ENCODE measurements at places on chromosomes 2 and 18. TPM values are rescaled to one million over a fixed set of nuclear protein-coding genes. Genes with fewer than 3 reads are reported as not detected.
A peak's percentile ranks its signal among the peaks of the same experiment; 100 is the strongest.

GRCh38 chr2:100640431-100641124 is 77.8 kb downstream of the PDCL3 start:
- no peak overlapping the region for H3K4me3 ChIP-seq
- peak; percentile 42 for DNase-seq
- no peaks in the 10 kb centered on the region for H3K27me3 ChIP-seq
- H3K4me1 ChIP-seq = peaks cover 55% of the 10 kb centered on the region
- no peak overlapping the region for H3K27ac ChIP-seq
- H3K36me3 ChIP-seq = no peaks in the 10 kb centered on the region

DNA sequence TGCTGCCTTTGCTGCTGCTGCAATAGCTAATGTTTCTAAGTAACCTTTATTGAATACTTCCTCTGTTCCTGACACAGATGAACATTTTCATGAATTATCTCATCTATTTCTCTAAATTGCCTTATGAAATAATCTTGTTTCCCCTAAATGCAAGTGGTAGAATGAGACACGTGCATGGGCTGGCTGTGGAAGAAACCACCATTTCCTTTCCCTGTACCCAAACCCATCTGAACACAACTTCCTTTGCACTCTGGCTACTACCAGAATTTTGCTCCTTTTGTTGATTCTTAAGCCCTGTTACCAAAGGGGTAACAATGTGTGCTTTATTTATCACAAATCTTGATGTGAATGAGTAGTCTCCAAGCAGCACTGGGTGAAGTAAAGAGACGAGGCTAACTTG is 29.2 kb downstream of the AKAIN1 start:
- no peaks in the 10 kb centered on the region for H3K36me3 ChIP-seq
- H3K4me3 ChIP-seq = no peak overlapping the region
- no peak for DNase-seq
- peaks cover 13% of the 10 kb centered on the region for H3K4me1 ChIP-seq

- H3K36me3 ChIP-seq = no peaks in the 10 kb centered on the region
- no peak overlapping the region for H3K27ac ChIP-seq
- H3K4me1 ChIP-seq = no peaks in the 10 kb centered on the region
- DNase-seq = no peak
- no peak overlapping the region for H3K4me3 ChIP-seq
These were observed 59.6 kb downstream of the STPG4 start for GRCh38 chr2:47095349-47096020.

GRCh38 chr18:32326450-32327308 is 136.8 kb downstream of the MEP1B start:
- H3K27me3 ChIP-seq = no peaks in the 10 kb centered on the region
- H3K4me1 ChIP-seq = no peaks in the 10 kb centered on the region
- H3K36me3 ChIP-seq = no peaks in the 10 kb centered on the region
- H3K4me3 ChIP-seq = no peak overlapping the region
- no peak overlapping the region for H3K27ac ChIP-seq

- DNase-seq = no peak
- H3K36me3 ChIP-seq = no peaks in the 10 kb centered on the region
- no peak overlapping the region for H3K4me3 ChIP-seq
These were observed 14.9 kb upstream of the MC5R start for GRCh38 chr18:13809043-13809430.

GRCh38 chr2:275466-275865 is 10.7 kb downstream of the ACP1 start:
- DNase-seq = no peak
- H3K4me3 ChIP-seq = no peak overlapping the region
- H3K27ac ChIP-seq = no peak overlapping the region
- H3K27me3 ChIP-seq = no peaks in the 10 kb centered on the region
- H3K36me3 ChIP-seq = peaks cover 87% of the 10 kb centered on the region
- no peaks in the 10 kb centered on the region for H3K4me1 ChIP-seq

GRCh38 chr2:112257575-112257974 is 2.7 kb upstream of the ZC3H8 start:
- H3K4me1 ChIP-seq = peaks cover 29% of the 10 kb centered on the region
- no peak for DNase-seq
- H3K4me3 ChIP-seq = no peak overlapping the region
- peaks cover 2% of the 10 kb centered on the region for H3K27me3 ChIP-seq
- H3K36me3 ChIP-seq = no peaks in the 10 kb centered on the region
- H3K27ac ChIP-seq = no peak overlapping the region

DNA sequence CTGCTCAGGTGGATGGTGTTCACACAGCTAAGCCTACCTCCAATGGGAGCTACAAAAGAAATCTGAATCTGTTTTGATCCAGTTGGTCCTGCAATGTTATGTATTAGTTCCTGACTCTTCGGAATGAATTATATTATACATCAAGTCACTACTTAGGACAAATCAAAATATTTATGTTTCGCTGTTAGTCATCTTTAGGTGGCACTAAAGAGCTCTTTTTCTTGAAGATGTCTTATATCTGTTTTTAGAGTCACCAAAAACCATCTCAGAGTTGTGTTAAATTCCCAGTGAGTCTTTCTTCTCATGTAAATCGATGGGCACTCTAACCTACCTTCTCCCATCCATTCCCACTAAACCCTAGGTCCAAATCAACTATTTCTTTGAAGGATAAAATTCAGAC is 2.2 kb downstream of the DNER start:
- peaks cover 77% of the 10 kb centered on the region for H3K27me3 ChIP-seq
- H3K4me1 ChIP-seq = peaks cover 25% of the 10 kb centered on the region
- H3K4me3 ChIP-seq = no peak overlapping the region
- no peak overlapping the region for H3K27ac ChIP-seq
- H3K36me3 ChIP-seq = no peaks in the 10 kb centered on the region

CCBE1 gene
- total RNA-seq = not detected

C18orf32 gene
- total RNA-seq = 40.1 TPM

CCL20 gene
- total RNA-seq = 1.5 TPM
